Right lobe of liver (tissue), 6 donors: ENCODE measurements at places on chromosomes 6 and 20. TPM values are rescaled to one million over a fixed set of nuclear protein-coding genes. Genes with fewer than 3 reads are reported as not detected.

The HCRTR2 gene
- not detected for total RNA-seq

The TSBP1 gene
- not detected for total RNA-seq

- no peaks in the 10 kb centered on the region for H3K27me3 ChIP-seq
- no peak overlapping the region for H3K27ac ChIP-seq
- H3K36me3 ChIP-seq = no peaks in the 10 kb centered on the region
- no peak overlapping the region for H3K4me3 ChIP-seq
- H3K4me1 ChIP-seq = no peaks in the 10 kb centered on the region
- no peak for DNase-seq
Observed at GRCh38 chr6:22952097-22952496, 382.7 kb downstream of the HDGFL1 start.

The LY6G6C gene
- not detected for total RNA-seq

DNA sequence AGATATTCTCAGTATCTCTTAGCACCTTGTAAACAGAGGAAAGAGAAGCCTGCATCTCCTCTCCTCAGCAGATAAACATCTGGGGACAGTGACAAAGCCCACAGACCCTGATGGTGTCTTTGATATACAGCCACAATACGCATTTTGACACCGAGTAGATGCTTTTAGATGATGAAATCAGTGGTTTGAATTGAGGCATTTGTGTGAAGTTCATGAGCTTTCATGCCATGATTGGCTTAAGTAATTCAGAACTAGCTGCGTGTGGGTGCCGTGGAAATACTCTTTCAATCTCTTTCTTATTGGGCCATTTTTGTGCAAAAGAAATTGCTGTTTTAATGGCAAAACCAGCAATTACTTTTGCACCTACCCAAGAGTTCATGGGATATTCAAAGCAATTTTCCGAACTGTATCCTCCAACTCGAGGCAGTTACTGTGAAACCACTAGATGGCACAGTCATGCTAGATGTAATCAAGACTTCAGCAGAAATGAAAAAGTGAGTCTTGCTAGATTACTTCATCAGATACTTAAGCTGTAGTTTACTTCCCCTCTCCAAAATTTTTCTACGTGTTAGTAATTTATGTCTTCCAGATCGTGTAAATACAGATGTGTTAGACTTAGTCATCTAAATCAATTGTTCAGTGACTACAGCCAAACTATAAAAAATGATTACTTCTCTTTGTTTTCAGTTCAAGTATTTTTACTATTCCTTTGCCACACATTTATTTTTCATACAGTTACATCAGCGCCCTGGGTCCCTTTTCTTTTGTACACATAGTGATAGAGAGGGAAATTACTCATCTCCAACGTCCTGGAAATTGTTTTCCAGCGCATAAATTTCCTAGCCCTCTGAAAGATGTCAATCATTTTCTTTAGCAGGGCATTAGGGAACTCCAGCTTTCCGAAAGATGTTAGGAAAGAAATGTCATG lies 49.4 kb downstream of the IYD start:
- H3K27me3 ChIP-seq = no peaks in the 10 kb centered on the region
- DNase-seq = no peak
- H3K4me3 ChIP-seq = peak overlapping the region; percentile 16
- H3K27ac ChIP-seq = peak overlapping the region; percentile 26
- no peaks in the 10 kb centered on the region for H3K4me1 ChIP-seq

DNA sequence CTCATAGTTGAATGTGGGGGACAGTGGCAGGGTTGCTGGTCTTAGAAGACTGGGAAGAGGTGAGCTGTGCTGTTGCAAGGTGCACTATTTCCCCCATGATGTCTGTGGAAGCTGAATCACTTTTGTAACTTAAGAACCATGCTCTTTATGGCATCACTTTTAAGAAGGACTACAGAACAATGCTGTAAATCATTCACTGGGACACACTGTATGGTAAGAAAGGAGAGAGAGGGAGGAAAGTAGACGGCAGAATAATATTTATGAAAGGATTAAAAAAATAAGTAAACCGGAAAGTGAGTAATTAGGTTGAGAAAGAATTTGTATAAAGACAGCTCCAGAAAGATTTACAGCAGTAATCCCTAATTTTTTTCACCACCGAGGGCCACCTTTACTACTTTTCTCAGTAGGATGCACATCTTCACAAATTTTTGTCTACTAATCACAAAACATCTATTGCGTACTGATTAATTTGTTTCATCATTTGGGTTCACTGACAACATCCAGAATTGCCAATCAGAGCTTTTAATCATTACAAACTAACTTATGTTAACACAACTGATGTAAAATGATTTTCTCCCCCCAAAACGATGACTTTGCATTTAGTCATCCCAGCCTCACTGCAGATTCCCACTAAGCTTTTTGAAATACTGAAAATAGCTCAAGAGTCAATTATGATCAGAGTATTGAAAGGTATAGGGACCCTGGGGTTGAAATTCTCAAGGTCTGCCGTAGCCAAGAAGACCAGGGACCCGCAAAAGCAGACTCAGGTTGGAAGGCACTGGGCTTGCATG lies 560.7 kb upstream of the NOX3 start:
- no peaks in the 10 kb centered on the region for H3K4me1 ChIP-seq
- no peaks in the 10 kb centered on the region for H3K36me3 ChIP-seq
- DNase-seq = no peak
- H3K27me3 ChIP-seq = no peaks in the 10 kb centered on the region
- H3K27ac ChIP-seq = no peak overlapping the region

GRCh38 chr20:13220904-13221297 lies at the start of gene ISM1:
TSS of gene ISM1 (plus strand) at chr20:13221274. CDS start at chr20:13221777, 503 bp downstream.
- H3K27ac ChIP-seq = peak within 1 kb of the TSS; percentile 63
- no peaks in the 10 kb centered on the region for H3K27me3 ChIP-seq
- H3K36me3 ChIP-seq = no peaks in the 10 kb centered on the region
- peaks cover 19% of the 10 kb centered on the region for H3K4me1 ChIP-seq

DNA sequence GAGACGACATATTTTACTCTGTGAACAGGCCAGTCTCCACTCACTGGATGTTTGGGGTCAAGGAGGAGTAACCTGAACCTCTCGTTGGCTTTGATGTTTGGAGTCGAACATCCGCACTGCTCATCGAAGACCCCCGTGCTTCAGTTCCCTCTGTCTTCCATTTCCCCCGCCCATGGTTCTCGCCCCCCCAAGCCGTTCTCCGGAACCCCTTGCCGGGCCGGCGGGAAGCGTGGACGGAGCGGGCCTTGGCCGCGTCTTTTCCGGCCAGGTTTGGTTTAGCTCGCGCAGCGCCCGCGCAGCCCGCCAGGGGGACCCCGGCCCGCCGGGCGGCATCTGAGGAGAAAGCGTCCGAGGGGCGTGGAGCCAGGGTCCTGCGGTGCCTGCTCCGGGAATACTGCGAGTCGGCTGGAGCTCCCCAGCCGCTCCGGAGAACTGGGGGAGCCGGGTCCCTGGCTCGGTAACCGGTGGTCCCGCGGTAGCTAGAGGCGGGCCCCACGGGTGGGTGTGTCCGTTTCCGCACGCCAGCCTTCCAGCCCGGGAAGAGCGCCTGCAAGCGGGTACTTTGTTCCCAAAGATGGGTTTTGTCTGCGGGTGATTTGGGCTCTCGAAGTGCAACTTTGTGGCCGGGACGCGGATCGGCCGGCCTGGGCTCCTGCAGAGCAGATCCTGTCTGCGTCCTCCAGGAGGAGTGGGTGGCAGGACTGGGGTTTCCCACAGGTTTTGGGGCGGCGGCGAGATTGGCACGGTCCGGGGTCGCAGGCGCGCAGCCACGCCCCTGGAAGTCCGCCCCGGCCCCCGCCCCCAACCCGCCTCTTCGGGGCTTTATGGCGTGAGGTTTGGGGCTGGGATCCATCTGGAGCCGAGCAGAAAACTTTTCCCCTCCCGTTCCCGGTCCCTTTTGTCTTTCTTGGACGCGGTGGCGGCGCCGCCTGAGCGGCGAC lies at the start of gene TMEM200A:
Gene TMEM200A (plus strand): TSS at position 852 of the 941 bp plus-strand sequence. CDS start 74,406 bp downstream, outside the sequence.
- no peaks in the 10 kb centered on the region for H3K27me3 ChIP-seq
- H3K4me3 ChIP-seq = peak within 1 kb of the TSS; percentile 44
- no peaks in the 10 kb centered on the region for H3K36me3 ChIP-seq
